Caudate nucleus (tissue), 63 donors: ENCODE measurements at places on chromosomes 3 and 15.

GRCh38 chr3:126970101-126970500, 12.8 kb upstream of the PLXNA1 start:
- DNase-seq = no peak

DNA sequence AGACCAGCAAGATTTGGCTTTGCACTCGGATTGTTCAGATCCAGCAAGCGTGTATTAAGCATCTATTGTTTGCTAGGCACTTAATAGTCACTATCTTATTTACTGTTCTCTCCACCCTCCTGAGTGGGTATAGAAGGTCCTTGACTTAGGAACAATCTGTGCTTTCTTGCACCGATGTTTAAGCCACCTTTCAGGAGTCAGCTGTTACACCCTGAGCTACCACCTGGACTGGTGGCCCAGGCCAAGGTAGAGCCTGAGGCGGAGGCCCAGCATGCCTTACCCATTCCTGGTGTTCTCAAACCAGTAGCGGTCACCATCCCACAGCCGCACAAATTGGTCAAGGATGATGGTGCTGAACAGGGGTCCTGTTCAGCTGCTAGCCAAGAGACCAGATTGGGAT, 10.0 kb downstream of the DUOX1 start:
- no peak for DNase-seq

DNA sequence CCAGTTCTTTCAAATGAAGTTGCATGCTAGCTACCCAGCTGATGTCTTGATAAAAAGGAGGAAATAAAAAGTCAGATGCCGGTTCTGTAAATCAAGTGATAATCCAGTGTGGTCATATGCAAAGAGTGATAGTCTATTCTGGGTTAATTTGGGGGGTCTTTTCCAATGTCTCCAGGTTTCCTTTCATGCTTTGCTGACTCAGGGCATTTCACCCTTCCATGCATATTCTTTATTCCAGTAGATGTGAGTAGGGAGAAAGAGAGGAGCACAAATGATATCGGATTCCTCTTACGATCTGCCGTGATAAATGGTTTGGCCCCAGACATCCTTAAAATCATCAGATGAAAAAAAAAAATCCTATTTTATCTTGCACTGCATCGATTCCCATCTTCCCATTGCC, 60.8 kb downstream of the ADAMTS9 start:
- DNase-seq = no peak

GRCh38 chr3:162769564-162769963, 1273.0 kb downstream of the OTOL1 start:
- no peak for DNase-seq

GRCh38 chr15:64355348-64355943, 527 bp downstream of the CSNK1G1 start:
- DNase-seq = no peak

DNA sequence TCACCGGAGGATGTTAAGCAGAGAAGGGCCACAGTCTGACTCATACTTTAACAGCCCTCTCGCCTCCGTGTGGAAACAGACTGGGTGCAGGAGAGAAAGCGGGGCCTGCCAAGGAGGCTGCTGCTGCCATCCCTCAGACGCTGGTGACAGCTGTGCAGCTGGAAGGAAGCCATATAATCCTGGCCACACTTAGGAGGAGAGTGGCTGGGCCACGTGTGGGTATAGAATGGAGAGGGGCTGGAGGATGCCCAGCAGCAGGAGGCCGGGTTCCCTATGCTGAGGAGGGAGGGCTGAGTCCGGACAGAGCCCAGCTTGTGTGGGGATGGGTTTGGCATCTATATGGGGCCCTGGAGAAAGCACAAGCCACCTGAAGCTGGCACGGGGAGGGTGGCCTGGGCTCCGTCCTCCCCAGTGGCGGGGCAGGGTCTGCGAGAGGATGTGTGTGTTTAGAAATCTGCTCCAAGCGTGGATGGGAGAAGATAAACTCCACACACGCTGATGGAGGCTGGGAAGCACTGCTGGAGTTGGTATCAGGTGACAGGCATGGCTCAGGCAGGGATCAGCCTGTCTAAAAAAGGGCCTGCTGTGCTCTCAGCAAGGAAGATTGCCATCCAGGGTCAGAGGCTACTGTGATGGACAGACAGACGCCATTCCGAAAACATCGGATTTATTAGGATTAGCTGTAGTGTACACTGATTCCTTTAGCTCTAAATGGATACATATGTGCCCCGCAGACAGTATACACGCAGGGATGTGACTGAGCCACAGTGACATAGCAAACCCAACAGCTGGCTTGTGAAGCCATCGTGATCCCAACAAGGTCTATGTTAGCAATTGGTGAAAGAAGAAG, 15.9 kb downstream of the ABTB1 start:
- DNase-seq = no peak

DNA sequence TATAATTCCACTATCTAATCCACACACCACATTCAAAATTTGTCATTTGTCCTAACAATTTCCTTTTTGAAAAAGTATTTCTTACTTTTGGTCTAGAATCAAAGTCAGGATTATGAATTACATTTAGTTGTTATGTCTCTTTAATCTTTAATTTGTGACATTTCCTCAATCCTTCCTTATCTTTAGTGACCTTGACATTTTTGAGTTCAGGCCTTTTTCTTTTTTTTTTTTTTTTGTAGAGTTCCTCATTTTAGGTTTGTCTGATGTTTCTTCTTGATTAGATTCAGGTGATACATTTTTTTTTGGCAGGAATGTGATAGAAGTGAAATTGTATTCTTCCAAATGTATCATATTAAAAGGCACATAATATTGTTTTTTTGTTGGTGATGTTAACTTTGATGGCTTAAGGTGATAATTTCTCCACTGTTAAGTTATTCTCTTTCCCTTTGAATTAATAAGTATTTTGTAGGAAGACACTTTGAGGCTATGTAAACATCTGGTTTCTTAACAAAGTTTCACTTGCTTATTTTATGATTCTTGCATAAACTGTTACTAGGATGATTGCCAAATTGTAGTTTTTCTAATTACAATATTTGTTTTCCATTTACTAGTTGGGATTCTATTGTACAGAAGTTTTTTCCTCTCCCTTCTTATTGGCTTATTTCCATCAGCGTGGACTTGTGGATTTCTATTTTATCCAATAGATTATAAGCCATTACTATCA, 16.3 kb downstream of the SLC35G2 start:
- DNase-seq = no peak

DNA sequence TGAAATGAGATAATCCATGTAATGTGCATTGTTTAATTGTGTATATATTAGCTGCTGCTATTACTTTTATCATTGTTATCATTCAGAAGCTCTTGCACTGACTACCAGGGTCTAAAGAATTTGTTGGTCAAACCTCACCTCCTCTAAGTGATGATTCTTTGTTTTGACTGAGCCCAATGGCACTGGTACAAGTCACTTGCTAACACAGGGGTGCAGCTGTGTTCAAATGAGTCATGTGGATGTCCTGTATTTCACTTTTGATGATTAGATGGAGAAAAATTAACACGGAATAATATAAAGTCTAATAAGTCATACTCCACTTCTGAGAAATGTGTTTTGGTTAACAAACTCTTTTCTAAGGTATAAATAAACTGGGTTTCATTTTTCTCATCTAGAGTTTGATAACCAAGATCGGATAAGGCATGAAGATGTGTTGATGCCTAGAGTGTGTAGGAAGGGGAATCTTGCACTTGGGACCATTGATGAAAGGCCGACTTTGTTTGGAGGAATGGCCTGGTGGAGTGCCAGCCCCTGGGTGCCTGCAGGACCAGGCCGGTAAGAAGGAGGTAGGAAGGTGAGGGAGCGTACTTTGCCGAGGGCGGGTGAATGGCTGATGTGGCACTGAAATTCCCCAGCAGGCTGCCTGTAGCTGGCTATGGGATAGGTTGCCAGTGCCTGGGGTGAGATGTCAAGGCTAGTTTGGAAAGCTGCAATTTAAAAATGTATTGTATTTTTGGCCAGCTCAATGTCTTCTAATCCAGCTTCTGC, 244.7 kb upstream of the ZPLD1 start:
- DNase-seq = no peak

DNA sequence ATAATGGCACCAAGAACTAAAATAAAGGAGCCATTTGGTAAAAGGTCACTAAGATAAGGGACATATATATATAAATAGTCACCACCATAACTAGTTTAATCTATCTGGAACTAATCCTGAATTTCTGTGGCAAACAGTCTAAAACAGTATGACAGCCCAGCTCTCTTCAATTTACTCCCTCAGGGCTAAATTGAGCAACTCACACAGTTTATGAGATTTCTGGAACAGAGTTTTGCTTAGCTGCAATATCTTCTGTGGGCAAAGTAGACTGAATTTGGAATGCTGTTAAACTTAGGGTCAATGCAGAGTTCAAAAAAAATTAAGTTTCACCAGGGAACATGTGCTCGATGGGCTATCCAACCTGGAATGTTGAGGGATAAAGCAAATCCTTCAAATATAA, 70.1 kb upstream of the VEPH1 start:
- DNase-seq = no peak

DNA sequence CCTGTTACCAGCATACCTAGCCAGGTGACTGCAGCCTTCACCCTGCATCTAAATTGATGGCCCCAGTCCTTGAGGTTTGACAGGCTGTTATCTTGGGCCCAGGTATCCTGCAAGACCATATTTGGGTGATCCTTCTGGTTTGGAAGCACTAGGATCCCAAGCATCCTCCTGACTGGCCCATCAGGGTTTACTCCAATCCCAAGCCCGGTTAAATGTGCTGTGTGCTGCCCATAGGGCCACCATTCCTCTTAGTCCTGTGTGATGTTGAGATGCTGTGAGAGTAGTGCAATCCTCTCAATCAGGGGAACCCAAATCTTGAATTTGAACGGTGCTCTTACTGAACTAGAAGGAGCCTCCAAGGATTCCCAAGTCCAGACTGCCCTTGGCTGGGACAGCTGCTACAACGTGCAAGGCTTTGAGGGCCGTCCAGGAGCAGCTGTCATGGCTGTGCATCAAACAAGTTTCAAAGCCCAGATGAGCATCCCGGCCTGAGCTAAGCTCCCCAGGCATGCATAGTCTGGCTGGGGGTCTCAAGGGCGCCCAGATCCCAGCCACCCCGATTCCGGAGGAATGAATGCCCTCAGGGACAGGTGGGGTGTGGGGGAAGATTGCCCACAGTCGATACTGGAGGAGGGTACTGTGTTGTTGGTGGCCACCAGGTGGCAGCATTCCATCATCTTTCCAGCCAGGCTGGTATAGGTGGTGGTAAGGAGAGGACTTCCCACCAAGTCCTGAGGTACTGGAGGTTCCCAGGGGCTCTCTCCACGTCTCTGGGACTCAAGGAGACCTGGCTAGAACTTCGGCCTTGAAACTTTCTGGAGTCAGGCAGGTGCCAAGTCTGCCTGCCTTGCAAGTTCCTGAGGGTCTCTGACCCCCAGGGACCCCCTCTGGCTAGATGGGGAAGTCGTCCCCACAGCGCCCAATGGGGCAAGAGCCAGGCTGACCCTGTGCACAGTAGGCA, 32.6 kb downstream of the RBM5 start:
- peak; percentile 38 for DNase-seq

GRCh38 chr3:49940667-49941249, 808 bp downstream of the RBM6 start:
- DNase-seq = no peak

- DNase-seq = no peak
Observed at GRCh38 chr3:23911397-23911796, 5.4 kb downstream of the NKIRAS1 start.

- no peak for DNase-seq
Observed at GRCh38 chr3:108662142-108662738, 72.7 kb downstream of the DZIP3 start.

DNA sequence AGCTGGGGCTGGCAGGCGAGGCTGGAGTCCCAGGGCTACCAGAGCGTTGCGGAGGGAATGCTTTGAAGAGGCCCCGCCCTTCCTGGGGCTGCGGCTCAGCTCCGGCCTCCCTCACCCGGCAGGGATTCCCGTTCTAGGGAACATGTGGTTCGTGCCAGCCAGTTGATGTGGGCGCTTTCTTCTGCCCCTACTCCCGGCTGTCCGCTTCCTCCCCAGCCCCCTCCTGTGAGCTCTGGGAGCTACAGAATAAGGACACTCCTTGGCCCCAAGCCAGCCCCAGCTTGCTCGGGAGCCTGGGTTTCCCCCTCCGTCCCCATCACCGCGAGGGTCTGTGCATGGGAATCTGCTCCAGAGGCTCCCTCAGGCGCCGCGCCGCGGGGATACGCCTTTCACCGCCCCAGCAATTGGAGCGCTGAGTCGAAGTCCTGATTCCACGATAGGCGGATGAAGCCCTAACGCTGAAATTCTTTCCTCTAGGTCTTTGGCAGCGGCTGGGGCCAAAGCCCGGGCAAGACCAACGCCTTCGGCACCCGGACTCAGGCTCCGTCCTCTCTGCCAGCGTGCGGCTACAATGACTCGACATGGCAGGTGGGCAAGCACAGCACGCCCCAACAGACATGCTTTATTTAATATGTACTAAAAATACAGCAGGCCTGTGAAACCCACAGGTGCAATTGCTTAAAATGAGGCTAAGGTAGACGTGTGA, 69.5 kb downstream of the KLF15 start:
- no peak for DNase-seq

DNA sequence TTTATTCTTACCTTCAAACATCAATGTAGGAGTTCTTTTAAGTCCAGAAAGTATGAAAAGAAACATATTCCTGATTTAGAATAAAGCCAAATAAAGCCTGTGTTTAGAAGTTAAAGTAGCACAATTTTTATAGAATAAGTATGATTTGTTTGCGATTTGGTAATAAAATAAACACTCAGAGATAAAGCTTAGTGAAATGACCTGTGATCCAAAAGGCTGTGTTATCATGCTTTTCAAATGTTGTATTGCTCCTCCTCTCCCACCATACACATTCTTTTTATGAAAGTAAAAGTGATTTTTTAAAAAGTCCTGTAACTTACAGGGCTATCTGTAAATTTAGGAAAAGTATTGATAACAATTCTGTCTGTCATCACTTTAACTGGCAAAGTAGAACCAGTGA, 138.6 kb upstream of the CGNL1 start:
- DNase-seq = no peak

DNA sequence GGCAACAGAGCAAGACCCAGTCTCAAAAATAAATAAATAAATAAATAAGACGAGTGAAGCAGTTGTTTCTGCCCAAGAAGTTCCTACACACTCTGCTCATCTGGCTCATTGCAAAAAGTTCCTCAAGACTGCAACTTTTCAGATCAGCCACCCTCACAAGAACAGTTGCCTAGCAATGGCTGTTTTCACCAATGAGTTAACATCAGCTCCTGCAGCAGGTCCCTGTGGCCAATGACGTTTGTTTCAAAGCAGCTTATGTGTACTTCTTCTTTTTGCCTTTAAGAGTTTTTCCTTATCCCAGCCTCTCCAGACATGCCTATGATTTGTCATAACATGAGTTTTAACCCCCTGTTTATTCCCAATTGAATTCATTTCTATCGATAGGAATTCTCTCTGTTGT, 118.4 kb upstream of the SPRED1 start:
- no peak for DNase-seq

- DNase-seq = no peak
Observed at GRCh38 chr3:47007001-47007400, 27.5 kb downstream of the NBEAL2 start.
